ENCODE measurements at places on chromosomes 2 and 18.

- no peak for DNase-seq
Measured at GRCh38 chr2:99297994-99298393, 3.0 kb downstream of the LYG1 start.

GRCh38 chr2:86703704-86704361 lies 16.3 kb upstream of the RMND5A start:
- no peak for DNase-seq

GRCh38 chr18:79597176-79597830 lies 82.3 kb upstream of the CTDP1 start:
- DNase-seq = no peak

- no peak for DNase-seq
Measured at GRCh38 chr2:207014424-207014823, 75.1 kb downstream of the CPO start.

DNA sequence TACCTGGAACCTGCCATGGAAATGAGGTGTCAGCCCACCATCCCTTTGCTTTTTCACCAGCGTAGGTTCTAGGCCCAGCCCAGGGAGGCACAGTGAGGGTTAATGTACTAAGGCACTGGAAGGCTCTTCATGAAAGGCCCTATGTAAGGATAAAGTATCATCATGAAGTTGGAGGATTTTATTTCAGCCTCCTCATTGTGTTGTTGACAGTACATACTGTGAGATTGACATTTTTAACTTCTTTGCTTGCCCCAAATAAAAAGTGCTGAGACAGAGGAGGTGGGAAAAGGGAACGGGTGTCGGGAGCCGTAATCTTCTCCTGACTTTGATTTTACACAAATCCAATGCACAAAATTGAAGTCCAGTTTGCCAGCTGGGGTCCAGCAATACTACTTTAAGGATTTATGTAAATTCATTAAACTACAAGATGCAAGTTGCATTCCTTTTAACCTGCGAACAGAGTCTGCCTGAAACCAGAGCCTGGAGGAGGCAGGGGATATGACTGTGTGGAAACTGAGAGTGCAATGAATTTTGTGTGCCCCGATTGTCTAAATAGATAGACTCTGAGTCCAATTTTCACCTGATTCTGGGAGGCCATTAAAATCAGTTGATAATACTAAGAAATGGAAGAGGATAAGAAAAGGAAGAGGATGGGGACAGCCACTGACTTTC lies 5.4 kb upstream of the NCKAP5 start:
- no peak for DNase-seq

GRCh38 chr2:61833971-61834370 lies 19.9 kb downstream of the FAM161A start:
- no peak for DNase-seq

- no peak for DNase-seq
Measured at GRCh38 chr2:120305296-120305695, 40.6 kb upstream of the INHBB start.

- DNase-seq = no peak
Measured at GRCh38 chr2:152676461-152676860, 40.8 kb downstream of the PRPF40A start.

DNA sequence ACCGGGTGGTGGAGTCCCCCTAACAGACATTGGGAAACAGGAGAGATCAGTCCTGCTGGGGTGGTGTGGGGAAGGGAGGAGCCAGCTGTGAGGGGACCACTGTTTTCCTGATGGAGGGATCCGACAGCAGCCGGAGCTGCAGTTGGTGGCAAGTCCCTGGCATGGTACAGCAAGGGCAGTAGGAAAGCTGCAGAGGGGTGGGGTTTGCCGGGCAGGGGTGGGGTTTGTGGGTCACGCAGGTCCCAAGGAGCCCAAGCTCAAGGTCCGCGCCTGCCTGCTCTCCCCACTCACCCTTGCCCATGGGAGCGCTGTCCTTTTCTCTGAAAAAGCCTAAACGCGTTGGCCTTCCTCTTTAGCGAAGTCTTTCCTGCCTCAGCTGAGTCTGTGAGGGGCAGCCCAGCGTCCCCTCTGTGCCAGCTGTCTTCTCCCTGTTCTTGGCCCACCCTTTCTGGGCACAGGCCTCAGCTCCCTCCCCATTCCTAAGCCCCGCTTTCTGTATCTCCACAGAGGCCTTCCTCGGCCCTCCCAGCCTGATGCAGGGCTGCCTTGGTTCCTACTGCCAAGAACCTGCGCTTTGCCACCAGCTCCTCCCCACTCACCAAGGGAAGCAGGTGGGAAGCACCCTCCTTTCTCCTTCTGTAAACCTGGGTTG lies 29.3 kb upstream of the INHBB start:
- no peak for DNase-seq

GRCh38 chr2:135651717-135652116 lies 89.9 kb upstream of the UBXN4 start:
- no peak for DNase-seq

- DNase-seq = no peak
Measured at GRCh38 chr2:15672961-15673918, 81.6 kb downstream of the DDX1 start.

- DNase-seq = no peak
Measured at GRCh38 chr18:12485479-12486105, 77.9 kb downstream of the PRELID3A start.

DNA sequence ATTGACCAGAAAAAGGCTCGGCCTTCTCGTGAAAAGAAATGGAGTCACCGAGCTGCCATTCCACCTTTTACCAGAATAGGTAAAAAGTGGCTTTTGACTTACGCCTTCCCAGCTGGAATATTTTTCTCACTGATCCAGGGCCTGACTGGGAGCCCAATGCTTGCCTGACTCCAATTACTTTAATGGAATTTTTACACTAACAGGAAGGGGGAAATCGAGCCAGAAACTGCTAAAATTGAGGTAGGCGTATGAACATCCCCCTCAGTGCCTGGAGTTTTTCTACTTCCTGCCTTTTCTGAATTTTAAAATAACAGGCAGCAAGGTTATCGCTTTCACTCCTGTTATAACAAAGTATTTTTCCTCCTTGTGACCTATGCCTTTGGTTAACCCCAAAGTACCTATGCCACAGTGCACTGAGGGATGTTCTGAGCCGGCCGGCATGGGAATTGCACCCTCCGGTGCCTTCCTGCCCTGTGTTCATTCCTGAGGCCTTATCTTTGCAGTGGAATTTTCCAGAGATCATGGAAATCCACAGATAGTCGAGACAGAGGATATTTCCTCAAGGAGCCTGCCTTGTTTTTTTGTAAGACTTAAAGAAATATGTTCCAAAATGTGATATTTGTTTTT lies 18.3 kb upstream of the RPL31 start:
- DNase-seq = no peak

DNA sequence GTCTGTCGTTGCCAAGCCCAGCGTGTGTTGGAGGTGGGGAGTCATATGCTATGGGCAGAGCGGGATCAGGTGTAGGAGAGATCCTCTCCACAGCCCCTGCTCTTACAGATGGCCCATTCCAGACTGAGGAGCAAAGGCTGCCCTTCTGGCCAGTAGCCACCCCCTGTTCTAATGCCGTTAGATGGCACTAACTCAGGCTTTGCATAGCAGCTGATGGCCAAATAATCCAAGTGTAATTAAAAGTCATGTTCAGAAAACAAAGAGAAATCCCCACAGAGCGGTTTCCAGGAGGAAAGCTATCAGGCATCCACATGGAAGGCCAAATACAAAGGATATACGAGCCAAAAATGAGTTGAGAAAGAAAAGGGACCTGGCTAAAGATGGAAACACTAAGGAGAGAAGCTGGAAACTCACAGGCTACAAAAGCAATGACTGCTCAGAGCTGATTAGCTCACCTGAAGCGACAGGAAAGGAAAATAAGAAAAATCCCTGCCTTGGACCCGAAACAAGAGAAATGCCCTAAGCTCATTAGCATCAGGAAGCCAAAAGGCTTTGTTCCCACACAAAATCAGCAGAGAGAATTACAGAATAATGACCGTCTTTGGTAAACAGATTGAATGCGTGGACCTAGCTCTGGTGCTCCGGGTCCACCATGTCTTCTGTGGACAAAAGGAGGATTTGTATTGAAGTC lies 1002.4 kb upstream of the KLHL29 start:
- DNase-seq = no peak

DNA sequence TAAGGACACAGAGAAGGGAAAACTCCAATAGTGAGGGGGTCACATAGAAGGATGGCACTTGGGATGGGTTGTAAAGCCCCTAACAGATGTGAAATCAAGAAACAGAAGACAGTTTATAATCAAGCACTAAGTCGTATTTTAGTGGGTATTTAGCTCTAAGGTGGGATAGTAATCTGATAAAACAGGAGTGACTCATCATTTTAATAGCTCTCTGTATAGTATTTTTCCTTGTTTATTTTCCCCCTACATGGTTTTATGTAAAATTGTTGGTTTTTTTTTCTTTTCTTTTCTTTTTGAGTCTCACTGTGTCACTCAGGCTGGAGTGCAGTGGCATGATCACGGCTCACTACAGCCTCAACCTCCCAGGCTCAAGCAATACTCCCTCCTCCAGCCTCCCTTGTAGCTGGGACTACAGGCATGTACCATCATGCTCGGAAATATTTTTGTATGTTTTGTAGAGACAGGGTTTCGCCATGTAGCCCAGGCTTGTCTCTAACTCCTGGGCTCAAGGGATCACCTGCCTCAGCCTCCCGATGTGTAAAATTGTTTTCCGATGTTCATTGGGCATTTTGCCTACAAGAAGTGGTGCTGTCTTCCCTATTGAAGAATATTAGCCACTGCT lies 142.6 kb upstream of the SERPINE2 start:
- no peak for DNase-seq

- DNase-seq = no peak
Measured at GRCh38 chr18:22828171-22828570, 105.0 kb upstream of the RBBP8 start.

DNA sequence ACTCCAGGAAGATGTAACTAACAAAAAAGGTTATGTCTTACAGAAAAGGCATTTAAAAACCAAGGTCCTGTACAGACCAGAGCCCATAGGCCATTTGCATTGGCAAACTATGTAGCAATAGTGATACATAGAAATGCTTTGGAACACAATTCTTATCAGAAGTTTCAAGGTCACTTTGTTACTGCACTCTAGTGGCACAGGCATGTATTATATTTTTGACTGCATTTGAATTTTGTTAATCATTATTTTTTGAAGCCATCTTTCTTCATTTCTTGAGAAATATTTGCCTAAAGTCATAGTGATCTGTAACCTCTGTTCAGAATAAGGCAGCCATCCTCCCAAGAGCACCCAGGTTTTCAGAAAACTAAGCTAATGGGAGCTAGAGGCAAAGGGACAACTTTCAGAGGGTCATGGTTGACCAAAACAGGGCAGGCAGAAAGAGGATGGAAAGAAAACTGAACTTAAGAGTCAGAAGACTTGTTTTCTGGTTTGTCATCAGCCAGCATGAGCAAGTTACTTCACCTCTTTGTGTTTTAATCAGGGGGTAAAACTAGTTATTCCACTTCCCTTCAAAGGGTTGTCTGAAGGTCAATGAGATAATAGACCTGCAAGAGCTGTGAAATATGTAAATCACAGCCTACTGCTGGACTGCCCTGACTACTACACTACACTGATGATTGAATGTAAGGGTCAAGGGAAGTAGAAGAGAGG lies 41.5 kb downstream of the SLC38A11 start:
- no peak for DNase-seq

All from cortex of kidney (tissue), 1 donor.